ENCODE measurements at places on chromosomes 16 and 17. TPM values are rescaled to one million over a fixed set of nuclear protein-coding genes. Genes with fewer than 3 reads are reported as not detected.

The PSMD3 gene
- total RNA-seq: 85.2 TPM

The HSPB9 gene
- total RNA-seq: not detected

The KCNJ16 gene
- total RNA-seq: not detected

DNA sequence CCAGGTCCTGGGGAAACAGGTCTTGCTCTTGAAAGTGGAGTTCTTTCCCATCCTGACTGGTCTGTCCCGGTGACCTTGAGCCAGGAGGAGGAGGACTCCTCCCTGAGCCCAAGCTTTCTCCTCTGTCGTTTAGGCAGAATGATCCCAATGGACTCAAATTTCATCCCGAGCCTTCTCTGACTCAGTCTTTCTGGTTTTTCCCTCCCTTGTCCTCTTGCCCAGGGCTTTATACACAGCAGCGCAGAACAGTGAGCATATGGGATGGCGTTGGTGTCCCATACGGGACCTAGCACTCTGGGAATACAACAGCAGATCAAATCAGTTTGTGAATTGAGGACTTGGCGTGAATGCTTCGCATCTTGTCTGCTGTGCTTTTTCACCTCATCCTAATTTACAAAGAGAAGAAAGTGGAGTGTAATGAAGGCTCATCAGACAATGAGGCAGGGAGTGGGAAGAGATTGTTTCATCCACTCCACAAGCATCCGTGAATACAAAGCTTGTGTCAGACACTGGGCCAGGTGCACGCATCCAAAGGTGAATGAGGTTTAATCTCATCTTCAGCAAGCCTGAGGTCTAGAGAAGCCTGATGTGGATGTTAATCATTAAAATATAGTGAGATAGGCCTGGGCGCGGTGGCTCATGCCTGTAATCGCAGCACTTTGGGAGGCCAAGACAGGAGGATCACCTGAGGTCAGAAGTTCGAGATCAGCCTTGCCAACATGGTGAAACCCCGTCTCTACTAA is 1.1 kb upstream of the XYLT1 start:
- no peak for DNase-seq

DNA sequence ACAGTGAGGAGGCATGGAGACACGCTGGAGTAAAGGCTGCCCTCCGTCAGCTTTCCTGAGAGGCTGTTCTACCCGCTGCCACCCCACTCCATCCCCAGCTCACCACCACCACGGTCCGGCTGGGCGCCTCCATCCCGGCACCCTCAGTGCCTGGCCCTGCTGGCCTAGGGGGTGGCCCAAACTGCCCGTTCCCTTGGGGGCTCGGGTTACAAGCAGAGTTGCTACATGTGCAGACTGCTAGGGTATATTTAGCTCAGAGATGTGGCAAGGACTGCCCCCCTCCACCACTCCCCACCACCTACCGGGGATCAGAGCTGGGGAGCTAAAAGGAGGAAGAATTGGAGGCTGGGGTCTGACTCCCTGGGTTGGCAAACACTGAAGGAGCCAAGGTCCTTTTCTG is 4.1 kb downstream of the CACNB1 start:
- DNase-seq: no peak

DNA sequence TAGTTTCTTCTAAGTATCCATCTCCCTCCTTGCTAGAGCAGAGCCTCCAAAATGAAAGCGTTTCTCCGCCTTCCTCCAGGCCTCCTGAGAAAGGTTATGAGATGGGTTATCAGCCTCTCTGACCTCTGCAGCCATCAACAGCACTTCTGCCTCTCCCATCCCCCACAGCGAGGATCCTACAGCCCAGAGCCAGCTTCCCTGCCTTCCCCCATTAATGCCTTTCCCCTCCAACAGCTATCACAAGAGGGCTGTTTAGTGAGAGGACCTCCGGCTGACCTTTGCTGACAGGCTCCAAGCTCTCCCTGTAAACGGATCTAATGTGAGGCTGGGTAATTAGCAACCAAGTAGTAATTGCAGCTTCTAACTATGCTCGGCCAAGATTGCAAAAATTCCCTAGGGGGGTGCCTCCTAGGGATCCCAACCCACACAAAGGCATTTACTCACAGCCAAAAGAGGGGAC is 55.8 kb downstream of the ZFHX3 start:
- DNase-seq: no peak

The GAST gene
- not detected for total RNA-seq

The QRICH2 gene
- total RNA-seq: 1.8 TPM

DNA sequence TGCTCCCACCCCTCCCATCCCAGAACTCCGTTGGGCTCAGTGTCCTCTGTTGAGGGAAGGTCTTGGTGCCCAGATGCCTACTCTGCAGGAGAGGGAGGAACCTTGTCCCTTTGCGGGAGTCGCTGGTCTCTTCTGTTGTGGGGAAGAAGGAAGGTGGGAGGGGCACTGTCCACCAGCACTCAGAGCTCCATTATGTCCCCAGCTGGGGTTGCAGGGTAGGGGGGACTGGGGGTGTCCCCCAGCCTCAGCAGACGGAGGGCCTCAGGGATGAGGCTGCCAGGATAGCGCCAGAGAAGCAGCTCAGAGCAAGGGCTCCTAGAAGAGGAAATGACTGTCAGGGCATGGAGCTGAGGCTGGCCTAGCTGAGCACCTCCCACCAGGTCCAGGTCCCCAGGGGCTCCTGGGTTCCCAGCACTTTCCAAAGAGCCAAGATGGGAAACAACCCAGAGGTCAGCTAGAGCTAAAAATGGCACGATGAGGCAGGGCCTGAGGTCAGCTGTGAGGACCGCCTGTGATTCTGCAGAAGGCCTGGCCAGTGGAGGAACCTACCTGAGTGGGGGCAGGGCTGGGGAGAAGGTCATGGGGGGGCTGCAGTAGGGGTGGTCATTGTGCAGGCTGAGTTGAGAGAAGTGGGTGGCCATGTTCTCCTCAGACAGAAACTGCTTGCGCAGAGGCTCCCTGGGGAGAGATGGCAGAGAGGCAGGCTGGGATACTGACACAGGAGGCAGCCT is 893 bp downstream of the HCFC1R1 start:
- DNase-seq: no peak

The DPEP3 gene
- not detected for total RNA-seq

DNA sequence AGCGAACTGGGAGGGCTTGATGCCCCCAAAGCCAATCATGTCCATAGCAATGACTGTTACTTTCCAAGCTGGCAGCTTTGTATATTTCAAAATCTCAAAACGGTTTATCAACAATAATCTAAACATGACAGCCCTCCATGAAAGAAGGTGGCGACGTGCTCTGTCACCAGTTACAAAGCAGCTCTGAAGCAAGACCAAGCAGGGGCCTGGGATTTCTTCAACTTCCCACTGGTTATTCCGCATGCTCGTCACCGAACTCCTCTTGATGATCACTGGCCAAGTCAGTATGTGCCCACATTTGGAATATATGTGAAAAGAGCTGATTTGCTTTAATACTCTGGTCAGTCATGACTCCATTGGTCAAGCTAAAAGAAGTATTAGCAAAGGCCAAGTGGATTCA is 175.6 kb downstream of the VPS53 start:
- no peak for DNase-seq

The CLEC18B gene
- total RNA-seq: 0.38 TPM
